Cardiac septum (tissue), 1 donor: ENCODE measurements at places on chromosomes 6 and 20. TPM values are rescaled to one million over a fixed set of nuclear protein-coding genes. Genes with fewer than 3 reads are reported as not detected.

ID4 gene
- 6.8 TPM for total RNA-seq

GRCh38 chr6:116556065-116556464, 2.5 kb downstream of the CALHM4 start:
- no peak for DNase-seq

DNA sequence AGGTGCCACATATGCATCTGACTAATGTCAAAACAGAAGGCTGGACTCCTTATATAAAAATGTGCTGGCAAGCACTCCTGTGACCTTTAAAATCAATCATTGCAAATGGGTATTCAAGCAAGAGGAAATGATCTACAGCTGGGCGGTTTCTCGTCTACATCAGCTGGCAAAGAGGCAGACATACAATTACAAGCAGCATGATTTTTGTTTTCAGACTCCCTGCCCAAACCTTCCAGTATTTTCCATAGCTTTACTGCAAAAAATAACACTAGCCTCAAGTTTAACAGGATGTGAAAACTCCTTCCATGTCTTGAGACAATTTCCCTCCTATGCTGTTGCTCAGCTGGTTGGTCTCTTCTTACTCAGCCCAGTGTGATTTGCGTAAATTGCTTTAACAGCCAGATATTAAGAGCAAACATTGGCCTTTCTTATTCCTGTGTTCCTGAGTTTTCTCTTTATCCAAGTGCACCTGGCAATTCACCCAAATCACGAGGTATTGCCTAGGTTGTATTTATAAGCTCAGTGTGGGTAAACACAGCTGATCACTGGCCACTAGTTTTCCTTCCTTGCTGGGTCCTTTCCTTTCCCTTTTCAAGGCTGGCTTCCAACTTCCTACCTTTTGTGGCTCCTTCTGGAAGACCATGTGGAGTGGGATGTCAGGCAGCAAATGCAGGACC, 130.4 kb downstream of the MOXD1 start:
- no peak for DNase-seq

HTR1E gene
- not detected for total RNA-seq

GRCh38 chr6:148979014-148979901, 232.4 kb downstream of the UST start:
- DNase-seq: no peak

DNA sequence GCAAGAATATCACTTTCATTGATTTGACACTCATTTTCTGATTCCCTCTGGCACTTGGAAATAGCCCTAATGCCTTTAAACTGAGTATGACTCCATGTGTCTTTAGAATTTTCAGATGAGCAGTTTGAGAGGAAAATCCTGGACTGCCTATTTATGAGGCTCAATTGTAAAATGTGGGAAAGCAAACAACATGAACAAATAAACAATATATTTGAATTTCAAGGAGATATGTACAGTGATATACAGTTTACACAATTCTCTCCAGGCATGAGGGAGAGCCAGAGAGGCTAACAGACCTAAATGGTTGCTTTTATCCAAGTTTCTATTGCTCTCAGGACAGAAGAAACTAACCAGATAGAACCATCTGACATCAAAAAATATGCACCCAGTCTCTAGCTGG, 748.2 kb upstream of the NRSN1 start:
- no peak for DNase-seq

DNA sequence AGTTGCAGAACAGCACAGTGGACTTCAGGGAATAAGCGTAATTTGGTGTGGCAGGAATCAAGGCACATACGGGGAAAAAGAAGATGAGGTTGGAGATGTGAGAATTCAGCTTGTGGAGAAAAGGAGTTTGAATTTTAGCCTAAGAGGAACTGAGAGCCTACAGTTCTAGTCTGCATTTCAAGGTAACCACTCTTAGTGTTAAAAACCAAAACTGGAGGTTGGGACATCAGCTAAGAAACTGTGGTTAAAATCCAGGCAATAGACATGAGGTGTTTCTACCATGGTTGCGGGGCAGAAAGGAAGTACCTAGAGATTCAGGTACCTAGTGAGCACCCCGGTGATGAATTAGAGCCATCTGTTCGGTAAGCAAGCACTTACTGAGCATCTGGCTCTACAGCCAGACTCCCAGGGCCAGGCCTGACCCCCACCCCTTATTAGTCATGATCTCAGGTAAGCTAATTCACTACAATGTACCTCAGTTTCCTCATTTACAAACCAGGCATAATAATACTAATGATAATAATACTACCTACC, 44.4 kb downstream of the FAXC start:
- DNase-seq: no peak

DNA sequence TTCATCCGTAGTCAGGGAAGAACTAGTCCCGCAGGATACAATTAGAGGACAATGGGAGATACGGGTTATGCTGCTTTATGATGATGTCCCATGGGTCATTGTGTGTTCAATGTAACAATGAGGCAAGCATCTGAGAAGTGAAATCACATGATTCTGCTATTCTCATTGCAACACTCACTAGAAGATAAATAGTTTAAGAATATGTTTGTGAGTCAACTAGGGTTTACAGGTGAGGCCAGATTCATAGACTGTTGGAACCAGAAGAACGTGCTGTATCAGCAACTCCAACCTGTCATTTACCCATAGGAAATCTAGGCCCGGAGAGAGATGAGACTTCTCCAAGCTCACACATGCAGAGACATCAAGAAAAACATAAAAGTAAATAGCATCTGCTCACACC, 80.8 kb downstream of the SCML4 start:
- no peak for DNase-seq
